ENCODE measurements at places on chromosomes 1 and 21. TPM values are rescaled to one million over a fixed set of nuclear protein-coding genes. Genes with fewer than 3 reads are reported as not detected.

Gene OR2L2
- not detected for total RNA-seq

Gene ATP6V1G3
- not detected for total RNA-seq

Gene ALX3
- total RNA-seq: not detected

Gene HEATR1
- 22.2 TPM for total RNA-seq

Gene CD5L
- not detected for total RNA-seq

Gene CA6
- total RNA-seq: not detected

Gene ANKRD34A
- total RNA-seq: 0.70 TPM

Gene SERTAD4
- total RNA-seq: 2.2 TPM

Gene CD48
- not detected for total RNA-seq

Gene LRIF1
- total RNA-seq: 11.2 TPM

Gene SH3BGRL3
- total RNA-seq: 155 TPM

Gene DDAH1
- total RNA-seq: 2.4 TPM

Gene SKI
- total RNA-seq: 16.0 TPM

Gene P3H1
- total RNA-seq: 42.9 TPM

Gene TMEM9
- 61.2 TPM for total RNA-seq

Gene KRTAP11-1
- total RNA-seq: not detected

Gene SMYD2
- total RNA-seq: 68.3 TPM

Gene EBNA1BP2
- 121 TPM for total RNA-seq

Gene PTGFR
- 0.08 TPM for total RNA-seq

Gene HHIPL2
- 0.08 TPM for total RNA-seq

Gene CFAP57
- total RNA-seq: 0.86 TPM

Gene ZNF362
- 6.2 TPM for total RNA-seq

Gene HAO2
- not detected for total RNA-seq

Gene S100A7
- total RNA-seq: 13.3 TPM

Gene FCRL1
- total RNA-seq: not detected

Gene SPRR2A
- 0.39 TPM for total RNA-seq

Gene CFHR5
- not detected for total RNA-seq

Gene SEMA4A
- 6.6 TPM for total RNA-seq

Gene PTPN7
- total RNA-seq: not detected

Gene P3R3URF
- total RNA-seq: not detected

Gene SGIP1
- not detected for total RNA-seq

Gene DAB1
- total RNA-seq: not detected

Gene OR6K3
- not detected for total RNA-seq

Gene VWA5B1
- not detected for total RNA-seq

Gene MTARC1
- 4.8 TPM for total RNA-seq

Gene SPRR5
- total RNA-seq: not detected

Gene GJB3
- total RNA-seq: 274 TPM

Gene VTCN1
- total RNA-seq: not detected

Gene TESK2
- 5.1 TPM for total RNA-seq

Gene RRP15
- total RNA-seq: 3.3 TPM

Gene CR1
- total RNA-seq: not detected

Gene APP
- total RNA-seq: 451 TPM

Gene FCRL2
- total RNA-seq: not detected

Gene OR10Z1
- not detected for total RNA-seq

Gene OR2W3
- 0.86 TPM for total RNA-seq

Gene UBIAD1
- total RNA-seq: 9.6 TPM

Gene PPP1R12B
- 3.6 TPM for total RNA-seq

Gene SYCP1
- not detected for total RNA-seq

Gene RNF186
- total RNA-seq: not detected

Gene KRTAP13-1
- not detected for total RNA-seq

All from hair follicular keratinocyte (primary cell).